Karpas-422 (cell line): ENCODE measurements at places on chromosomes 7 and 10.

DNA sequence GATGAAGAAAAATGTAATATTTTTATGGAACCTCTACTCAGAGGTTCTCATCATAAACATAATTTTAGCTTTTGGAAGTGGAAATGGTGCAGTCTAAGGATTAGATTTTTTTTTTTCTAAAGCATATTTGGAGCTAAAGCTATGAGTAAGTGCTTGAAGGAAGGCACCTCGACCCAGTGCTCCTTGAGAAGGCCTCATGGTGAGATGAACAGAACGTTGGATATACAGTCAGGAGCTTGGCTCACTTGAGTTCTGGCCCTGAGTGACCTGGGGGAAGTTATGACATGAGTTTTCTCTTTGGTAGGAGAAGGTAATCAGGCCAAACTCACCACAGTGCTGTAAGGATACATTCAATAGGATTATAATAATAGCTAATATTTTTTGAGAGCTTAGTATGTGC is 163.3 kb downstream of the JCAD start:
- no peak for DNase-seq

DNA sequence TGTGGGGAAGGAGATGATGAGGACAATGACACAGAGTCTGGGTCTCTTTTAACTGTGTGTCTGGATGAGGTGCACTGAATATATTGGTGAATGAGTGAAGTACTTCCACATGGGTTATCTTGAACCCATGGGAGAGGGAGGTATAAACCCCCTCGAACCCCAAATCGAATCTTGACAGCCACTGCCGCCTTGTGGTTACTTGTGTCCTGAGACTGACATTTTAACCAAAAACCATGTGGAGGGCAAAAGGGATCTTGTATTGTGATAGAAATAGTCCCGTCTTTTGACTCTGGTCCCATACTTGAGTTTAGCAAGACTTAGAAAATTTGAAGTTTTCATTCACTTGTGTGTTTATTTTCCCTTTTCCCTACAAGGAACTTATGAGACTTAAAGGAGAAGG is 283.3 kb downstream of the PHTF2 start:
- peak; percentile 60 for DNase-seq

GRCh38 chr7:103951311-103951710 is 38.1 kb downstream of the RELN start:
- no peak for DNase-seq

- DNase-seq: no peak
These were observed 582.5 kb upstream of the MGMT start for GRCh38 chr10:128884496-128885072.

DNA sequence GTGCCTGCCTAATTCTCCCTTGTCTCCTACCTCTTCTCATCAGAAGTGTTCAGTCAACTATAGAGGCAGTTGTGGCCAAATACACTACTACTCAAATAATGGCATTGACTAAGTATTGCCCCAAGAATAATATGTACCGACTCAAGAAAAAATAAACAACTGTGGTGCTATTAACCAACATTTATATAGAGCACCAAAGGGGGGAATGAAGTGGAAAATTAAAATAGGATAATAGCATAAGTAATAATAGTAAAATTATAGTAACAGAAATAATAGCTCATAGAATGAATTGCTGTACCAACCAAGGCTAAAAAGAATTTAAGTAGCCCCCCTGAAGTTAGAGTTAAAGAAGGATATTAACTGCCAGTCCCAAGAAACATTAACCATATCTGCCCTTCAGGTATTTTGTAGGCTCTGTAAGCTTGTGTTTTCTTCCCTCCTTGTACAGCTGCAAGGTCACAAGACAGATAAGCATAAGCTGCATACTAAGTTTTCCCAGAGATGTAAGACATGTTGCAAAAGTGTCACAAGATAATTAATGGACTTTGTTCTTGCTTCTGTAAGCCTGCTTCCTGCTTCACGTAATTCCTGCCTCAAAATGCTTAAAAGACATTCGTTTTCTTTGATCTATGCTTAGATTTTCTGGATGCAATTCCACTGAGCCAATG is 10.9 kb upstream of the CYREN start:
- DNase-seq: no peak

DNA sequence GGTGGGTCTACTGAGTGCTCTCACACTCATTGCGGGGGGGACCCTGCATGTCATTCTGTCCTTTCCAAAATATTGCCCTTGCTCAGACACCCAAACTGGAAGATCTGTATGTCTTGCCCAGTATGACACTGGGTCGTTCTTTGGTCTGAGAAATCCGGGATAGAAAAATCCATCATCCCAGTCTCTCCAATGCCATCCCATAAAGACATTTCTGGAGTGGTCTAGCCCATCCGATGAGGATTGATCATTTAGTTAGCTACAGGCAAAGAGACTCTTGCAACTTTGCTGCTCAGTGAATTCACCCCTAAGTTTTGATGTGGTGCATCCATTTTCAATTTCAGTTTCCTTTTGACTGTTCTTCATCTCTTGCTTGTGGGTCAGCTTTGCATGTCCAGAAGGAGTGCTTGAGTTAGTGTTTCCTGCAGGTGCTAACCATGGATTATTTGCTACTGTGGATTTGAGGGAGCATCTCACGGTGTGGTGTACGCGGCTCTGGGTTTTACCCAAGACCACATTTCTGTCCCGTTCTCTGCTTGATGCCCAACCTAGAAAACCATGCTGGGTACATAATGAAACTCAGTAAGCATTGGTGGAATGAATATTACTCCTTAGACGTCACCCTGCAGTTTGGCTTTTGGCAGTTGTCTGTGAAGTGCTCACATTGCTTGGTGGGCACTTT is 247.0 kb upstream of the MKI67 start:
- DNase-seq: peak; percentile 4

GRCh38 chr7:88480271-88480670 is 173.6 kb upstream of the STEAP4 start:
- DNase-seq: no peak

DNA sequence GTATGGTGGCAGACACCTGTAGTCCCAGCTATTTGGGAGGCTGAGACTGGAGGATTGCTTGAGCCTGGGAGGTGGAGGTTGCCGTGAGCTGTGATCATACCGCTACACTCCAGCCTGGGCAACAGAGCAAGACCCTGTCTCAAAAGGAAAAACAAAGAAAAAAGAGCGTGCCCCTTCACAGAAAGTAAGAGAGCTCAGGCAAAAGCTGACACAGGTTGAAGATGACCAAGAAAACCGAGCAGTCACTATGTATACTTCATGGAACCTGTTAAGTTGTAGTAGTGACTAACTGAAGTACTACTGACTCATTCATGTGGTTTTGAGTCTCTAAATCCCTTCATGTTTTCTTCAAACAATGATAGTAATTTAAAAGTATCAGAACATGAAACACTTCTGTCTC is 1.2 kb upstream of the PRRT4 start:
- no peak for DNase-seq

DNA sequence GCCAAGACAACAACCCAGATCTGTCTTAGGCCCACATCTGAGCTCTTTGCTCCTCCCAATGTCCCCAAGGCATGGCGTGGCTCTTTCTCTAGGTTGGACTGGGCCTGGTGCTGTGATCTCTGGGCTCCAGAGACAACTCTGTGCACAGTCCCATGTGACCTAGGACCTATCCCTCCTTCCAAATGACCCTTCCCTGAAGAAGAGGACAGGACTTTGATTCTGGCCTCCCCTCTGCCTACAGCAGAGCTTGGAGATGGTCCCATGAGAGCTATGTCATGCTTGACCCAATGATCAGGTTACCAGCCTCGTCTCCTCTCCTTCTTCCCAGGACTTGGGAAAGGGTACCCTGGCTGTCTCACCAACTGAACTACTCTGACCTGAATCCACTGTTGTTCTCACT is 296.3 kb upstream of the GALNT17 start:
- no peak for DNase-seq

DNA sequence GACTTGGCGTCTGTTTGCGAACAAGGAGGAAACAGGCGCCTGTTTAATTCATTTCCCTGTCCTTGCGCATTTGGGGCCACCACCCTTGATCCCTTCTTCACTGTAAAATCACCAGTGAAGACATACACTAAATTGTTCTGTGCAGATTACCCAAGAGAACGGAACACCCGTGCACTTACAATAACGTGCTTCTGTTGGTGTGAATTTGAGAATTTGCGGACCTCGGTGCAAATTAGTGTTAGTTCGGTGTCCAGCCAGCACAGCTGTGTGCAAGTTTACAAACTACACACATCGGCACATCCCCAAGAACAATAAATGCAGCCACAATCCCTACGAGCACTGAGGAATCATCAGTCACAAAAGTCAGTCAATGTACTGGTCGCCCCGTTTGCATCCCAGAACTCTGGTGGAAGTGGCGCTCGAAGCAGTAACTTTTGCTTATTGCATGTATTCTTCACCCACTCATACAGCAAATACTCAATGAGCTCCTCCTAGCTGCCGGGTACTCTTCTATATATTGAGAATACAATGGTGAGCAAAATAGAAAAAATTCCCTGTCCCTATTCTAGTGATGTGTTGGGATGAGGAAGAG is 786 bp upstream of the CNOT4 start:
- no peak for DNase-seq
